Cortex of kidney (tissue), 1 donor: ENCODE measurements at places on chromosomes 13 and 19.

DNA sequence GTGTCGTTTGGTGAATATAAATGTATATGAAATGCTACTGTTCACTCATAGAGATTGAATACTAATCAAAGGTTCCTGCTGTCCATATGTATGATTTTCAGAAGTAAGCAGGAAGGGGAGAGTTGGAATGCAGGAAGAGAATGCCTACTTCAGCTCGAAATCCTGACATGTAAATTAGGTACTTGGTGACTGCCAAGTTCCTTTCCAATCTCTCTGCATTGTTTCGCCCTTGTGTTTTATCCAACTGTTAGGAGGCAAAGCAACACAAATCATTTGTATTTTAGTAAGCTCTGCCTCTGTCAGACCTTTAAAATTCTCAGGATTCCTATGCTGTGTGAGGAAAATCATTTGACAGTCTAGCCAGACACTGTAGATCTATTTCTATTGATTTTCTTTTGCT lies 9.0 kb downstream of the STARD13 start:
- DNase-seq = no peak

GRCh38 chr13:44912278-44913016 lies 76.8 kb downstream of the NUFIP1 start:
- no peak for DNase-seq

GRCh38 chr13:94859811-94860210 lies 147.5 kb upstream of the SOX21 start:
- DNase-seq = no peak

GRCh38 chr13:98225036-98225940 lies 48.2 kb upstream of the RNF113B start:
- DNase-seq = no peak

GRCh38 chr13:79270859-79271258 lies 135.2 kb downstream of the RBM26 start:
- DNase-seq = no peak

- no peak for DNase-seq
Measured at GRCh38 chr19:41172297-41173164, 20.5 kb upstream of the CYP2S1 start.

DNA sequence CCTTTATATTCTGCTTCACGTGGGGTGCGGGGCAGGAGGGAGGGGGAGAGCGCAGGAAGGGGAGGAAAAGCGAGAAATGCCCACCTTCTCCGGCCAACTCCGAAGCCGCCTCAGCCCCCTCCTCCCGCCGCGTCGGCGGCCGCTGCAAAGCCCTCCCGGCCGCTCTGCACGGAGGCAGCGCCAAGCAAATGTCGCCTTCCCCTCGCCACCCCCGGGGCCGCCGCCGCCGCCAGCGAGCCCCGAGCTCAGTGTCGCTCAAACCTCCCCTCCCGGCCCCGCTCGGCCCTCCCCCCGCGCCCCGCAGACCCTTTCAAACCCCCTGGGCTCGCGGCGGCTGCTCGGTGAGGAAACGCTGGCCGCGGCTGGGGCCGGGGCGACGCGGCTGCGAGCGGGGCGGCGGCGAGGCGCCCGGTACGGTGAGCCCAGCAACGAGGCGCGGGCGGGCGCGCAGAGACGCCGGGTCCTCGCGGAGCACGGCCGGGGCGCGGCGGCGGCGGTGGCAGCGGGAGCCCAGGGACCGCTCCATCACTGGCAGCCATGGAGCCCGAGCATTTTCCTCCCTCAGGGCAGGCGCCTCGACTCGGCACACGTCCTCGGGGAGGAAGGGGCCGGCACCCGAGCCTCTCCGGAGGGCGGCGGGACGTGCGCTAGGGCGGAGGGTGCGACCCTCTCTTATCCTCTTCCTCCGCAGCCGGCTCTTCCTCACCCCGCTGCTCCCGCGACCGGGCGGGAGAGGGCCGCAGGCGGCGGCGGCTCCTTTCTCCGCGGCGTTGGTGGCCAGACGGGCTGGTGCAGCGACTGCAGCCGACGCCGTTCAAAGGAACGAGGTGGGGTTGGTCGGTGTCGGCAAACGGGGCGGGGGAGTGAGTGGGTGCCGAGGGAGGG lies 463 bp upstream of the TSC22D1 start:
- no peak for DNase-seq

GRCh38 chr13:48862572-48862971 lies 113.1 kb upstream of the FNDC3A start:
- DNase-seq = no peak

GRCh38 chr19:6499052-6499790 lies 2.9 kb downstream of the TUBB4A start:
- no peak for DNase-seq

GRCh38 chr19:42248270-42249148 lies 6.1 kb upstream of the GSK3A start:
- DNase-seq = no peak

DNA sequence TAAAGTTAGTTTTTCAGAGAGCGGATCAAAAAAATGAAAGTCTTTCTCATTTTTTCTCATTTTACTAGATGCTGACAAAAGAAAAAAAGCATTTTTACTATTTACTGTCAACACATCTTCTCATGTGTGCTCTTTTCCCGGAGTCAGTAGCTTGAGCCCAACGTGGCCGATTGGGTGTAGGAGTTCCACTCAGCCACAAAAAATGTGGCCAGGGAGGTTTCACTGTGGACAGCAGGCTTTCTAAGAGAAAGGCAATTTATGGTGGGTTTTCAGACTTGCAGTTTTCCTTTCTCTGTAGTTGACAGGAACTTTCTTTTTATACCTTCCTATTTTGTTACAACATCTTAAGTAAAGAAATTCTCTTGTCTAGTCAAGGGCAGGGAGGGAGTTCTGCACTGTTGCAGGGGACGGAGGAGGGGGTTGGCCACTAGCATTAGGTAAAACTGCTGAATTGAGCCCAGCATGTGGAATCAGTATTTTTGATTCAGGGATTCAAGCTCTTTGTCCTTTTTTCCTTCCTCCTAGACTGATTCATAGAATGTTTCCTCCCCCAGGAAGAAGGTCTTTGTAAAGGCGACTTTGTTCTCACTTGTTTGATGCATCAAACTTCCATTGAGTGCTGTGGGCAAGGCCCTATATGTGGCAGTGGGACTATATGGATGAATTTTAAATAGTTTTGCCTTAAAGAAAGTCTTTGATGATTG lies 123.1 kb downstream of the B3GLCT start:
- no peak for DNase-seq

DNA sequence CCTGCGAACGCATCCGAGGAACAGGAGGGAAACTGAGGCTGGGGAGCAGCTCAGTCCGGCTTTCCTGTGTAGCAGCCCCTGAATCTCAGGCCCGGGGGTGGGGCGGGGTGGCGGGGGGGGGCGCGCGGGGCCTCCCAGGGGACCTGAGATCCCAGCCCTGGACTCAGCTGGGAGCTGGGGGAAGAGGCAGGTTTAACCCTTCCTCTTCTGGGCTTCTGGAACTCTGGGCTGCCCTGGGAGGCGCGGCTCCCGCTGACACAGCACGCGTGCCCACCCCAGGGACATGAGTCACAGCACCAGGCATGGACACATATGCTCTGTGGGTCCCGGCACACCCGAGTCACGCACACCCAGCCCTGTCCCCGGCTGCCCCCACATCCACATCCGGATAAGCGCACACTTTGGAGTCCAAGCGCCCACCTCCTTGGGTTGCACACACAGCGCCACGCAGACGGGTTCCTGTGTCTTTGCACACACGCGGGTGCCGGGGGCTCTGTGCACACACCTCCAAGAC lies 3.5 kb upstream of the CIRBP start:
- DNase-seq = no peak

- DNase-seq = no peak
Measured at GRCh38 chr19:36330216-36330615, 48.8 kb downstream of the ZFP14 start.

DNA sequence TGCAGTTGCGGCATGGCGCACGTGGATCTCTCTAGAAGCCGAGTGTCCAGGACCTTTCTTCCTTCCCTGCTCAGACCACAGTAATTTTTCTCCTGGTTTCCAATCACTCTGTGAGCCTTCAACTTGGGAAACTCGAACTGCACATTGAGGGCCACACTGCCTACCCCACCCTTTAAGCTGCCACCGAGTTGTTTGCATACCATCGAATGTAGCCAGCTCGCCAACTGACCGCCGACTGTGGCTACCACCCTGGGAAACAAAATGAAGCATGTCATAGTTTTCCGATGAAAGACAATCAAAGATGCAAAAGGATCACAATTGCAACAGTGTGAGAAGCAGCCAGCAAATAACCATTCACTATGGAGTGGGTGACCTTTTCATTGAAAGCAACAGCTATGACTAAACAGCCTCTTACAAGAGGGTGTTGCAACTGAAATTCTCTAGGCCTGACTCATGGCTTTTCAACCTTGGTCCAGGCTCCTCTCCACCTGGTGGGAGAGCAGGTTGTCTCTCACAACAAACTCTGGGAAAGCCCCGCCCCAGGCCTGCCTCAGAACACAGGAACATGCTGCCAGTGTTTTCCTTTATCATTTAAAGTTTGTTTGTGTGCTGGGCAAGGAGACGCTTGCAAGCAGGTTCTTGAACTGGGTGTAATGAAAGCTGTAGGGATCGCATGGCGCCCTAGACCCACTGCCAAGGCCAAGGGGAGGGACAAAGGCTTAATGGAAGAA lies 141.7 kb upstream of the SERP2 start:
- no peak for DNase-seq

- no peak for DNase-seq
Measured at GRCh38 chr13:94050039-94050438, 429.4 kb downstream of the DCT start.

DNA sequence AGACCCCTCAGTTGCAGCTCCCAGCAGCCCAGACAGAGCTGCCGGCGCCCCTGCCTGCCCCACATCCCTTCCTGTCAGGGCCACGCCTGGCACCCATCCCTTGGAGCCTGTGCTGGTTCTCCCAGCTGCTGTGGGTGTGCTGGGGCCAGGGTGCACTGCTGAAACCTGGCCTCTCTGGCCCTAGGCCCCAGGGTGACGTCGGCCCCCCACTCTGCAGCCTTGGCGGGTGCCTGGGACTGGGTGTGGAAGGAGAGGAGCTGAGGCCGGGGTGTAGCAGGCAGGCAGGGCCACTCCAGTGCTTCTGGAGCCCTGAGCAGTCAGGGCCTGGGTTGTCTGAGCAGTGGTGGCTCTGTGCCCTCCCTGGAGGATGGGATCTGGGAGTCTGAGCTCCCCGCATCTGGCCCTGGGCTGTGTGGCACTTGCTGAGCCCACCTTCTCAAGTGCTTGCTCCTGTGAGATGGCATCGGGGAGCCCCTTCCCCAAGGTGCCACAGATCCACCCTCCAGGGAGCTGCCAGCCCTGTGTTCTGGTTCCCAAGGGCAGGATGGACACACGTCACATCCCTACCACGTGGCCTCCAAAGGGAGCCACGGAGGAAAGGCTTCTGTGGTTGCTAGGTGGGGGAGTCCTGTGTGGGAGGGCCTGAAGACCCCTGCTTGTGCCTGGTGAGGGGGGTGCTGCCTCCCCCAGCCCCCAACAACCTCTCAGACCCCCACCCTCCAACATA lies 5.2 kb downstream of the PLEKHJ1 start:
- DNase-seq = no peak

GRCh38 chr19:17778251-17778967 lies 16.5 kb upstream of the B3GNT3 start:
- no peak for DNase-seq
